ENCODE measurements at places on chromosomes 3 and 15. TPM values are rescaled to one million over a fixed set of nuclear protein-coding genes. Genes with fewer than 3 reads are reported as not detected.

- DNase-seq = peak; percentile 83
Observed at GRCh38 chr3:52153389-52154096, 680 bp downstream of the POC1A start.

DNA sequence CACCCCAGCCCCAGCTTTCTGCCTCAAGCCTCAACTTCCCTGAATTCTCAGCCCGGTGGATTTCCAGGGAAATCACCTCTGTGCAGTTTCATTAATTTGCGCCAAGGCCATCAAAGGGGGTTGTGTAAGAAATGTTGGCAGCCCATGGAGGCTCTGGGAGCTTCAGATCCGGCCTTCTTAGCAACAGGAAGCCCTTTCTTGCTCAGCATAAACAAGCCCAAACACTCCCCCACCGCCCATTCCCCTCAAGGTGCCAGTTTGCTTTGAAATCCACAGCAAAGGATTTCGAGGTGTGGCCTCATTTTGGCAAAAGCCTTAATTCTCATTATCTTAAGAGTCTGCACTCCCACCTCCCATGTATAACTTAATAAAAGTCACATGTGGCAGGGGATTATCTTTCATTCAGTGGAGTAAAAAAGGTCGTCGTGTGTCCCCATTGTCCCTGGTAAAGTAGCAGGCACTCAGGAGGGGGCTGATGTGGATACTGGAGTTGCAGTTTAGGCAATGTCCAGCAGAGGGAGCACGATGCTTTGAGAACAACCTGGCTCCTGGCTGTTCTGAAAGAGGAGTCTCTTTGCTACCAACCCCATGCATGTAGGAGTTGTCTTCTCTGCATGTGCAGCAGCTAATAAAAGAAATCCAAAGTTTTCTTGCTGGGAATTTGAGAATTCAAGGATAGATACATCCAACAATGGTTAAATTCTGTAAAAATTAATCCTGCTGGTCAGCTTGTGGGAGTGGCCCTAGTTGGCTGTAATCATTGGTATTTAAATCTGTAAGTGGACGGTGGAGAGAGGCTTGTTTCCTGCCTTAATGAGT is 39.5 kb downstream of the EBLN2 start:
- DNase-seq = peak; percentile 95

- no peak for DNase-seq
Observed at GRCh38 chr3:48689384-48689783, 3.7 kb upstream of the NCKIPSD start.

DNA sequence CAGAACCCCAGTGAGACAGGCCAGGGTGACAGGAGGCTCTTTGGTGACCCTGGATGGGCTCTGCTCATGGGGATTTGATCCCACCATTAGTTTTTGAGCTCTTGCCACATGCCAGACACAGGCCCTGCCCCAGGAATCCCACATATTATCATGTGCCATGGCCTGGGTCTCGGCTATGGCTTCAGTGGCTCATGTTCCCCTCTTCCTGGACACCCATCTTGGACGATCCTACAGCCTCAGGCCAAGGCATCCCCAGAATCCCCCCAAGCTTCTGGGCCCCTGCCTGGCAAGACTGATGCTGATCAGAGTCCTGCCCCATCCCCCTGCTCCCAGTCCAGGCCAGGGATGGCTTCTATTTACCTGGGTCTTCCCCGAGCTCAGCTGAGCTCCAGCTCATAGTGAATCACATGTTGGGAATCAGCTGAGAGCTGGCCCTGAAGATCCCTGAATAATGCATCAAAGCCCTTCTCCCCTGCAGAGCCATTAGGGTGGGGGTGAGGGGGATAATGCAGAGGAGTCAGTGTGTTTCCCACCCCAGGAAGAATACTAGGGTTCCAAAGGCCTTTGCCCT is 50.9 kb upstream of the CHRNB4 start:
- no peak for DNase-seq

GRCh38 chr3:149717391-149718056 is 34.8 kb downstream of the COMMD2 start:
- DNase-seq = peak; percentile 85

- peak; percentile 89 for DNase-seq
Observed at GRCh38 chr3:188956839-188957489, 214.8 kb upstream of the TPRG1 start.

DNA sequence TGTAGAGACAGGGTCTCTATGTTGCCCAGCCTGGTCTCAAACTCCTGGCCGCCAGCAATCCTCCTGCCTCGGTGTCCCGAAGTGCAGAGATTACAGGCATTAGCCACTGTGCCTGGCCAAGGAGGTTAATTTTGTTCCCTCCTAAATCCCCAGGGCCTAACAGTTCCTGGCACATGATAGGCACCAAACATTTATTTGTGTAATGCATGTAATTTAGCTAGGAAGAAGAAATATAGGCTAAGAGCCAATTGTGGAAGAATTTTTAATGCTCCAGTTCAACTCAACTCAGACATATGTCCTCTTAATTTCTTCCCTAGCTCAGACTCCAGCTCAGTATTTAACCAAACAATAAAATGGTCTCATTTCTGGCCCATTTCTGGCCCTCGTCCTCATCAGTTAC is 7.7 kb upstream of the ZNF592 start:
- no peak for DNase-seq

- DNase-seq = no peak
Observed at GRCh38 chr3:168327856-168328255, 232.1 kb upstream of the GOLIM4 start.

DNA sequence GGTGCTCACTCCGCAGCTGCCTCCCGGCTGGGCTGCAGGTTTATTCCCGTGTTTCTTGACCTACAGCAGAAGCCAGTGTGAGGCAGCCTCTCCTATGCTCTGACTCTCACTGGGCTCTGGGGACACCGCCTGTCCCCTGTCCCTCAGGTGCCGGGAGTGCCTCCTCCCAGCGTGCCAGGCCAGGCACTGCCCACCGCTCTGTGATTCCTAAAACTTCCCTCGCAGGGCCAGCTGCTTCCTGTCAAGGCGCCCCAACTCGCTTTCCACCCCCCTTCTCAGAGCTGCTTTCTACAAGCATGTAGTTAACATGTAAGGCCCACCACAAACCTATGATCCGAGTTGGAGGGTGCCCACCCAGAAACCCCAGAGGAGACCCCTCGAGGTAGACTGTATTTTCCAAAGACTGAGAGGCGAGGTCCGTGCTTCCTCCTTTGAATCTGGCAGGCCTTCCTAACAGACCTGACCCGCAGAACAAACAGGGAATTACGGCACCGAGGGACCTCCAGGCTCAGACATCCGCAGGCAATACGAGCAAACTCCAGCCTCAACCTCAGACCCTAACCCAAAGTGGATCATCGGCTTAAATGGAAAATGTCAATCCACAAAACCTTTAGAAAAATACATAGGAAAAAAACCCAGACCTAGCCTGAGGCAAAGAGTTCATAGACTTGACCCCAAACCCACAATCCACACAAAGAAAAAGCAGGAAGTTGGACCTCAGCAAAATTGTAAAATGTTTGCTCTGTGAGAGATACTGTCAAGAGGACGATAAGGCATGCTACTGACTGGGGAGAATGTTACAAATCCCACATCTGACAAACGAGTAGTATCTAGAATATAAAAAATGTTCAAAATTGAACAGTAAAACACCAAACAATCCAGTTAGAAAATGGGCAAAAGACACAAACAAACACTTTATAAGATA is 121.3 kb upstream of the IQSEC1 start:
- DNase-seq = no peak

DNA sequence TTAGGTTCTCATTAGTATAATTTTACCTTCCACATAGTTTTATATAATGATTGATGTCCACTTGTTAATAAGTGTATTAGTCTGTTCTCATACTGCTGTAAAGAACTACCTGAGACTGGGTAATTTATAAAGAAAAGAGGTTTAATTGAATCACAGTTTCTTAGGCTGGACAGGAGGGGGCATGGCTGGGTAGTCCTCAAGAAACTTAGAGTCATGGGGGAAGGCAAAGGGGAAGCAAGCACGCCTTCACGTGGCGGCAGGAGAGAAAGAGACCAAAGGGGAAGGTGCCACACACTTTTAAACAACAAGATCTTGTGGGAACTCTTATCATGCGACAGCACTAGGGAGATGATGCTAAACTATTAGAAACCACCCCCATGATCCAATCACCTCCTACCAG is 19.2 kb downstream of the DZIP3 start:
- DNase-seq = peak; percentile 80

DNA sequence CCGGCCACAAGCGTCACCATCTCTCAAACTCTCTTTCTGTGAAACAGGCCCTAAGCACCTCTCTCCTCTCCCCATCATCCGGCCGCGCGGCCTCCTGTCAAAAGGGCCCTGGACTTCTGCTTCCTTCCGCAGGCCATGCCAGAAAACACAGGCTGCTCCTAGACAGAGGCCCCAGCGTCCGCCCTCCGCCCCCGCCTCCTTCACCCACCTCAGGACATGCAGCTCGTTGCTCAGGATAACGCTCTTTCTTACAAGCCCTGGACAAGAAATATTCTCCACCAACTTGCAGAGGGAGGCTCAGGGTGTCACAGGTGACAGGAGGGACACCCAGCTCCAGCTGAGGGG is 212.0 kb downstream of the XXYLT1 start:
- DNase-seq = no peak

- DNase-seq = no peak
Observed at GRCh38 chr15:85937661-85938060, 142.0 kb upstream of the AGBL1 start.

DNA sequence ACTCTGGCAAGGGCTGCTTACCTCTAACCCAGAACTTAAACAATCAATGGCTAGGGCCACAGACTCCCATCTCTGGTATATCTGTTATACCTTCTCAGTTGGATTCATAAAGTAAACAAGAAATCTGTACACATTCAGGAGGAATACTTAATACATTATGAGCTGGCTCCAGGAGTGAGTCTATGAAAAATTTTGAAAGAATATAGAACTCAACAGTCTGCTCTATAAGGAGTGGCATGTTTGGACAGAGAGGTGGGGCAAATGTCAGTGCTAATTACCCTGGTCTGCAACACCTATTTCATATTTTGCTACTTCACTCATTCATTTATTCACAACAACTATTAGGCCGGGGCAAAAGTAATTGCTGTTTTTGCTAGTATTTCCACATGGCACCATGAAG is 245.1 kb downstream of the THRB start:
- DNase-seq = no peak

DNA sequence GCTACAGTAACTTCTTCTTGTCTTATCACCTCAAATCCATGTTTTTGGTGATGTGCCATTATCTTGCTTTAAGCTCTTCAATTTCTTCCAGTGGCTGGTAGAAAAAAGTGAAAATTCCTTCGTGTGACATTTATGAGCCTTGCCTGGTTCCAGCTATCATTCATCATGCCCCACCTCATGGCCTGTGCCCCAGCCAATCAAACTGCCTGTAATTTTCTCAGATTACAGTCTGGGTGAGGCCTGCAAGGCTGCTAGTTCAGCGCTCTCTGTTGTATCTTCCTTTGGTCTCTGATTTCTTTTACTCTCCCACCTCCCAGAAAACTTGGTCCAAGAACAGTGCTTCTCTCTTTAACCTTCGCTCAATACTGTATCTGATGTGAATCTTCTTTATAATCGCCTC is 249.3 kb upstream of the ZNF717 start:
- no peak for DNase-seq

- DNase-seq = no peak
Observed at GRCh38 chr3:197562398-197563251, 6.9 kb upstream of the BDH1 start.

- no peak for DNase-seq
Observed at GRCh38 chr3:116469546-116469945, 24.3 kb upstream of the LSAMP start.

DNA sequence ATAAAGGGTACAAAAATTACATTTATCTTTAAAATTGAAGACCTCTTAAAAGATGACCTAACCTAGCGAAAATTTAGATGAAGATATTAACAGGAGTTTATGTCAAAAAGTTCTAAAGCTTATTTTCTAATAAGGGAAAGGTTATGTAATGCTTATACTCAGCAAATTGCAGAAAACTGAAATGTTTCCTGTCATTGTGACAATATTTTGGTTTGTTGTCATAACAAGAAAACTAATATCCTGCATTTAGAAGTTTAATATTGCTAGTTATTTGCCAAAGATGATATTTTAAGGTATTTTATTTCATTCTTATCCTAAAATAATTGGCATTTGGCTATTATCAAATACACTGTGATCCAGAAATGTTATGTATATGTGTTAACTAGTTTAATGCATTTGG is 294.5 kb downstream of the C3orf38 start:
- no peak for DNase-seq

DNA sequence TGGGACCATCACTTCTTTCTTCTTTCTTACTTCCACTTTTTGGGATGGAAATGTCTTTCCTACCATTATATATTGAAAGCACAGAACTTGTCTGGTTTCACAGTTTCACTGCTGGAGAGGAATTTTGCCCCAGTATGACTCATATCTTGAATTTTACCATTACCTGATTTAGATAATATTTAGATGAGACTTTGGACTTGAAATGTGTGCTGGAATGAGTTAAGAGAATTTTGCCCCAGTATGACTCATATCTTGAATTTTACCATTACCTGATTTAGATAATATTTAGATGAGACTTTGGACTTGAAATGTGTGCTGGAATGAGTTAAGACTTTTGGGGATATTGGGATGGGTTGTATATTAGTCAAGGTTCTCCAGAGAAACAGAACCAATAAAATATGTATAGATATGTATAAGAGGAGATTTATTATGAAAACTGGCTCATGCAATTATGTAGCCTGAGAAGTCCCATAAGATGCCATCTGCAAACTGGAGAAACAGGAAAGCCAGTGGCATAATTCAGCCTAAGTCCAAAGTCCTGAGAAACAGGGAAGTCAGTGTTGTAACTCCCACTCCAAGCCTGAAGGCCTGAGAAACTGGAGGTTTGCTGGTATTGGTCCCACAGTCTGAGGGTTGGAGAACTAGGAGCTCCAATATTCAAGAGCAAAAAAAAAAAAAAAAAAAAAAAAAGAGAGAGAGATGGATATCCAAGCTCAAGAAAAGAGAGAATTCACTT is 1029.2 kb downstream of the EPHA3 start:
- DNase-seq = no peak

DNA sequence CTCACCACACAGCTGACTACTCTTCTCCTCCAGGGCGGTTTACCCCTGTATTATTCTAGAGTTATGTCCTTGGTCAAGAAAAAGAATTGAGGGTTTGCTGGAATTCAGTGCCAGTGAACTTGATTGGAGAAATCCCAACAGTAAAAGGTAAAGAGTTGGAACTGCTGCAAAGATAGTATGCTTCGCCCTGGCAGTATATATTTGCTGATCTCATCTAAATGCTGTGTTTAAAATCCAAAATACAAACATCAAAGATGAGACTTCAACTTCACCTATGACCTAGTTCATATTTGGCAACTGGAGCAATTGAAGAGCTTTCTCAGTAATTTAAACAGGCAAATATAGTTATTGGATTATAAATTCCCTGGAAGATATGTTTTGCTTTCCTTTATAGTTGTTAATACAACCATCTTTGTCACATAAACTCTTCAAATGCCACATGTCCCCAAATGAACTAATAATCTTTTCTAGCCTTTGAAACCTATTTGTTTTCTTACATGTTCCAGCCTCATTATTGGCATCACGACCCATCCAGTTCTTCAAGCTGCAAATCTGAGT is 6.5 kb downstream of the KCNH8 start:
- DNase-seq = no peak

Gene EBLN2
- 9.9 TPM for total RNA-seq

Gene CCR8
- total RNA-seq = not detected

Gene VILL
- 9.8 TPM for total RNA-seq

Gene UBAP1L
- total RNA-seq = 1.4 TPM

Gene SLC9C1
- total RNA-seq = 0.97 TPM

Gene ACTRT3
- 6.4 TPM for total RNA-seq

Gene BUB1B
- 113 TPM for total RNA-seq
